ENCODE measurements at places on chromosomes 13 and 19.

DNA sequence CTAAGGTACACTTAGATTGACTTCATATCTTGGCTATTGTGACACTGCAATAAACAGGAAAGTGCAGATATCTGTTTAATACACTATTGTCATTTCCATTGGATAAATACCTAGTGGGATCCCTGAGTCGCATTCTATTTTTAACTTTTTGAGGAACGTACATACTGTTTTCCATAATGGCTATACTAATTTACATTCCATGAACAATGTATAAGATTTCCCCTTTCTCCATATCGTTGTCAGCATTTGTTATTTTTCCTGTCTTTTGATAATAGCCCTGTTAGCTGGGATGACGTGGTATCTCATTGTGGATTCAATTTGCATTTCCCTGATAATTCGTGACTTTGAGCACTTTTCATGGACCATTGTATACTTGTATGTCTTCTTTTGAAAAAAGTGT, 17.4 kb downstream of the OR7A17 start:
- DNase-seq, result no peak

GRCh38 chr13:113182046-113182445, 23.6 kb downstream of the PROZ start:
- DNase-seq, result no peak

DNA sequence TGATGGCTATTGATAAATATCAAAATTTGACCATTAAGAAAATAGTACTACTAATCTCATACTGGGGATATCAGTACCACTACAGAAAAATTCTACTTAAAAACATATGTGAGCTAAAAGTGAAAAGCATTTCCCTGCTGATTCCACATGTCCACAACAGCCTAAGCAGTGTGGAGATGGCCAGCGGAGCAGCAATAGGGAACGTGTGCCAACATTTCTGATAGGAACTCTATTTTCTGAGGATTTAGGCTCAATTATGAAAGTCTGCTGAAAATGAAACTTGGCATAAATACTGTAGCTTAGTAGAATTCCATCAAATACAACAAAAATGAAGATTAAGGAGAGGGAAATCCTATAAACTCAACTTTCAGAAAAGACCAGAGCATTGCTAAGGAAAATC, 311.6 kb downstream of the ENOX1 start:
- DNase-seq, result no peak

DNA sequence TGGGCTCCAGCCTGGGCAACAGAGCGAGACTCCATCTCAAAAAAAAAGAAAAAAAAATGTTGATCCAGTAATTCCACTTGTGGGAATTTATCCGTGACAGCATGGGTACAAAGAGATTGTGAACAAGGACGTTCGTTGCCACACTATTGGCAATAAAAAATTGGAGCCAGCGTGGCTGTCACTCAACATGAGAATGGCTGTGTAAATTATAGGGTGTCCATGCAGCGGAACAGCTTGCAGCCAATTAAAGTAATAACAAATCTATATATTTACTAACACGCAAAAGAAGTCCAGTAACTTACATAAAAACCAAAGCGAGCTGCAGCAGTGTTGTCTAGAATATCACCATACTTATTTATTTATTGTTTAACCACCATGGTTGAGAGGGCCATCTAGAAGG, 19.3 kb downstream of the DPF1 start:
- DNase-seq, result no peak

GRCh38 chr13:42039946-42040729, 8.3 kb upstream of the DGKH start:
- peak; percentile 78 for DNase-seq

DNA sequence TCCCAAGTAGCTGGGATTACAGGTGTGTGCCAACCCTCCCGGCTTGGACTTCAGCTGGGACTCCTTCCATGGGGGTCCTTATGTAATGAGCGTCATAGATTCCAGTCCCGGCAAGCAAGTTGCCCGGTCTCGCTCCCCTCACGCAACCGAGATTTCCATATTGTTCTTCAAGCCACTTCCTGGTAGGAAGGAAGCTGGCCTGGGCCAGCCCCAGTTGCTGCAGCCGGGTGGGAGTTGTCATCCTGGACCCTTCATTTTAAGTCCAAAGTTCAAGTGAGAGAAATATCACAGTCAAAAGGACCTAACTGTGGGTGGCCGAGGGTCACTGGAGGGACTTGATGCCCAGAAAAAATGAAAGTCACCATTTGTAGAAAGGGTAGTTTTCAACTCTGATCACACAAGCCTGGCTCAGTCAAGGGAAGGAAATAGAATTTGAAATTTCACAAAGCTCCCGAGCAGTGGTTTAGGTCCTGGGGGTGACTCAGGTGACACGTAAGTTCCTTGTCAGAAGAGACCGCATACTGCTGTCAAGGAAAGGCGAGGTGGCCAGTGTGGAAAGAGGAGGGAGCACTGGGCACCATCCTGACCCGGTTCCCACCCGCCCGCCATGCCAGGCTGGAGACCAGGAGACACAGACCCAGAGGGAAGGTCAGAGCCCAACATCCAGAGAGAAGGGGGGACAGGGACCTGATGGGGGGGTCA, 5.3 kb downstream of the FGF21 start:
- no peak for DNase-seq

- DNase-seq, result no peak
Measured at GRCh38 chr19:40719414-40719894, 2.5 kb downstream of the ITPKC start.

DNA sequence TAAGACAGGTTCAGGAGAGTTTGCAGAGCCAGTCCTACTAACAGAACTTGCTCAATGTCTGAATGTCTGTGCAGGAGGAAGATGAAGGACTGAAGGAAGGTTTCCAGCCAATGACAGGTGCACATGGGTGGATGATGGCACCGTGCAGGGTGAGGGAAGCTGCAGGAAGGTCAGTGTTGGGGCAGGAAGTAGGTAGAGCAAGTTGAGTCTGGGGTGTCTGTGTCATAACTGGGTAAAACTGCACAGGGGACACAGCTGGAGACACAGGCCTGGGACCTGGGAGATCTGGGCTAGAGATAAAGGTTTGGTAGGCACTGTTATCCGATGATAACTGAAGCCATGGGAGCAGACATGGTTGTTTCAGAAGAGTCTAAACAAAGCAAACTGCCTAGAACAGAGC, 116.9 kb downstream of the USP12 start:
- DNase-seq, result no peak

Measured in C1 segment of cervical spinal cord (tissue), 14 donors.